ENCODE measurements at places on chromosomes 2 and 18.
A peak's percentile ranks its signal among the peaks of the same experiment; 100 is the strongest.

GRCh38 chr2:29246383-29247300 is 131.4 kb downstream of the CLIP4 start:
- DNase-seq, result no peak

DNA sequence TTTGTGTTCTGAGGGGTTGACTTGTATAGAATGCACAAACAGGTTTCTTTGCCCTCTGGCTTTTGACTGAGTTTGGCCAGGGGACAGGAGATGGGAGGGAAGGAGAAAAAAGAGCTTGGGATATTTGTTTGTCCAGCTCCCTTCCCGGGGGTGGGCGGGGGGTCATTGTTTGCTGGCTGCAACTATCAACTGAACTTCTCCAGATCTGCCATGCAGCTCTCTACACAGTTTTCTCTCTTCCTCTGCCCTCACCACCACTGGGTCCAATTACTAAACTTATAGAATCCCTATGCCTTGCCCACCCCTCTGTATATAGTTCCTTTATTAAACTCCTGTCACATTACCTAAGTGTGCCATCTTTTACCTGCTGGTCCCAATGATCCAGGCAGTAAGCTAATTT is 32.8 kb upstream of the CHN1 start:
- no peak for DNase-seq

DNA sequence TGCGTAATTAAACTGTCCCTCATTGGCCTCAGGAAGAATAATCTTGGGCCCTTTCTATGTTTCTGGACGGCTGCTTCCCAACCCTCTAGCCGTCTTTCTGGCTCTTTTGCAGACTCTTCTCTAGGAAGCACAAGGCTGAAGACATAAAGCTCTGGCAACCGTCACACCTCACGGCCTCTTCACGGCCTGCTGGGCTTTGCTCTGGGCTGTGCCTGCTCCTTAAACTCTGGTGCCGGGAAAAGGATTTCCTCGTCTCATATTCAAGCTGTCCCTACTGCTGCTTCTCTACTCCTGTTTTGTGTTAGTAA is 36.0 kb upstream of the WIPF1 start:
- peak; percentile 49 for DNase-seq

GRCh38 chr2:77666251-77666980 is 144.2 kb upstream of the LRRTM4 start:
- DNase-seq, result no peak

DNA sequence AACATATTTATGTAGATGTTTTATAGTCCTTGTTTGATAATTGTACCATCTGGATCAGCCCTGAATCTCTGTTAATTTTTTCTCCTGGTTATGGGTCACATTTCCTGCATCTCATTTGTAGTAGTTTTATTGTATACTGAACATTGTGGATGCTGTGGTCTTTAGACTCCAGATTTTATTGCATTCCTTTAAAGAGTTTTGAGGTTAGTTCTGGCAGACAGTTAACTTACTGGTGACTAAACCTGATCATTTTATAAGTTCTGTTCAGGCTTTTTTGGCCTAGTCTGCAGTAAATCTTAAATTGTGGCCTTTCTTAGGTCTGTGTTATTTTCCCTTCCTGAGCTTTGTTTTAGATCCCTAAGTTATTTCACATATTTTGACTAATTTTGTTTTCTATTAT is 84.3 kb downstream of the FANCL start:
- no peak for DNase-seq

GRCh38 chr18:36408606-36409005 is 111.1 kb downstream of the FHOD3 start:
- no peak for DNase-seq

DNA sequence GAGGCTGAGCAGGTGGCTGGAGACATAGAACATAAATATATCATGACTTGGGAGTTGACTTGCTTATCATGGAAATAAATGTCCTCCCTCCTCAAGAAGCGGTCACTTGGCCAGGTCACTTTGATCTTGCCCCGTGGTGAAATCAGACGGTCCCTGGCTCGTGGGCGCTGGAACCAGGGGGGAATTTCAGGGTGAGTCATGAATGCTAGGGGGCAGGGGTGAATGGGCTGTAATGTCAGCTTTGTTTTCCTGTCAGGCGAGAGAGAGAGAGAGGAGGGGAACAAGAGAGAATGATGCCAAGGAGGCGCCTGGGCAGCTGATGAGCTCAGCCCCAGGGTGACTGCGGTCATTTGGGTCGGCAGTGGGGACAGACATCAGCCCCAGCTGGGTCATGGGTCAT is 47.7 kb downstream of the RRM2 start:
- DNase-seq, result no peak

DNA sequence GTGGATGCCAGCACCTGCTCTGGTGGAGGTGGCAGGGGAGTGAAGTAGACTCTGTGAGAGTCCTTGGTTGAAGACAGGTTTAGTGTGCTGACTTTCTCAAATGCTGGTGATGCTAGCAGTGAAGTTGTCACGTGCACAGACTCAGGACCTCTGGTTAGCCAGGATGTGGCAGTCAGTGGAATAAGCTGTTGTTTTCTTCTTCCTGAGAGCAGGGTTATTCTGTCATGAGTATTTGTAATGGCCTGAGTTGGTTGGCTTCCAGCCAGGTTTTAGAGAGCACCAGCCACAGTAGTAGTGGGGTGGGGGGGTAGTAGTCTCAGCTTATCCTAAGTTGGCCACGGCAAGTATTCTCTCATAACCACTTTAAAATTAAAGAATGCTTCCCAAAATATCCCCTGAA is 238.5 kb upstream of the FBXO11 start:
- peak; percentile 70 for DNase-seq

GRCh38 chr2:111663471-111664274 is 220.3 kb downstream of the ANAPC1 start:
- DNase-seq, result peak; percentile 83

DNA sequence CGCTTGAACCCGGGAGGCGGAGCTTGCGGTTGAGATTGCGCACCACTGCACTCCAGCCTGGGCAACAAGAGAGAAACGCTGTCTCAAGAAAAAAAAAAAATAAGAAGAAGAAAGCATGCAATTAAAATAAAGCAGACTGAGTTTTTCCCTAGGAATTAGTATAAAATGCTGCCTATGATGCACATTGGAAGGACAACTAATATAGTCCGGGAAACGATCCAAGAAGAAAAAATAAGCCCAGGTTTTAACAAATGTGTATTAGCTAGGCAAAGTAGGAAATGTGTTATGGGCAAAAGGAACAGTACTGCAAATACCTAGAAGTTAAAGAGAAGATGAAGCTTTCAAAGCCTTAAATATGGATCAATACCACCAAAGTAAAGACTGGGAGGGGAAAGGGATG is 64.0 kb downstream of the SPIRE1 start:
- DNase-seq, result no peak

DNA sequence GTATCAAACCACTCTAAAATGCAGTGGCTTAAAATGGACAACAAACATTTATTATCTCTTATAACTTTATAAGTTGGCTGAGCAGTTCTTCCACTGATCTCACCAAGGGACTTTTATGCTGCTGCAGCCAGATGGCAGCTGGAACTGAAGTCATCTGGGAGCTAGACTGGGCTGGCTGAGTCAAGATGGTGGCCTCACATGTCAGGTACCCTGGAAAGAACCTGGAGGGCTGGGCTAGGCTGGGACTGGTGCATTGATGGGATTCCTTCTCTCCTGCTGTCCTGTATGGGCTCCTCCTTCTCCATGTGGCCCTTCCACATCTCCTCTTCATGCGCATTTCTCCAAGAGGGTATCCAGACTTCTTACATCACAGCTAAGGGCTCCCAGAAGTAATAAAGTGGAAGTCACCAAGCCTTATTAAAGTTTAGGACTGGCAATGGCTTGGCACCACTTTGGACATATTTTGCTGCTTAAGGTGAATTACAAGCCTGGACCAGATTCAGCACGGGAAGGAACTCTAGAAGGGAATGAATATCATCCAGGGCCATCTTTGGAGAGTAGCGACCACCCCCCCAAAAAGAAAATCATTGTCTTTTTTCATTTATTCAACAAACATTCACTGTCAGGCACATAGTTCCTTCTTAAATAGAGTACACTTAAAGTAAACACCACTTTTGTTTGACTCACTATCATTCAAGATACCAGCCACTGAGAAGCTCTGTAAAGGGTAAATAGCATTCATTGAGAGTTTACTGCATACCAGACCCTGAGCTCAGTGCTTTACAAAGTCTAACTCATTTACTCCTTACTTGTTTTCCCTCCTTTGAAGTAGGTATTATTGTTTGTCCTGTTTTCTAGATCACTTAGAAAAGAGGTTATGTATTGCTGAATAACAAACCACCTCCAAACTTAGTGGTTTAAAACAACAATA is 138.0 kb downstream of the ZFP36L2 start:
- no peak for DNase-seq

DNA sequence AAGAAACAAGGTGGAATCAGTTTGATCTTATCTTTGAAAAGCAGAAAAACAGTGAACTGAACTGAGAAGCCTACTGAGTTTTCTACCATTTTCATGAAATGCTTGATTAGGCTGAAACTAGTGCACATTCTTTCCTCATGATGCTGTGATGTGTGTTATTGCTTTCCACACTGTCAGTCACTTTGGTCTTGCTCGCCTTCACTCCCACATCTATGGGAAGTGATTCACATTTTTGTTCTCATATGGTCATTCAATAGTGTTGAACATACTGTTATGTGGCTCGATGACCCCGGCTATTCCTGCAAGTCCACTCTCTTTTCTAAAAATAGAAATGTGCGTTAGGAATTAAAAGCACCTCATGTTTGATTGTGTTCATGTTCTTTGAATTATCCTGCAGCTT is 129.7 kb downstream of the TGIF1 start:
- DNase-seq, result no peak

- DNase-seq, result peak; percentile 4
These were observed 128.1 kb upstream of the MYCN start for GRCh38 chr2:15812187-15812780.

GRCh38 chr18:22489704-22490103 is 72.0 kb upstream of the CTAGE1 start:
- no peak for DNase-seq

DNA sequence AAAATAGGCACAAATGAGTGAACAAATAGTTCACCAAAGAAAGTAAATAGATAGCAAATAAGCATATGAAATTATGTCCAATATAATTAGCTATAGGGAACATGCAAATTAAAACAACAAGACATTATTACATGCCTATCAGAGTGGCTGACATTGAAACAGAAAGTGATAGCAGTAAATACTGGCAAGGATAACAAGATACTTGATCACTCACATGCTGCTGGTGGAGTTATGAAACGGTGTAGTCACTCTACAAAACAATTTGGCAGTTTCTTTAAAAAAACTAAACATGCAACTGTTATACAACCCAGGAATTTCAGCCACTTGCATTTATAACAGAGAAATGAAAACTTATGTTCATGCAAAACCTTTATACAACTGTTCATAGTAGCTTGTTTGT is 439.2 kb upstream of the ACVR2A start:
- DNase-seq, result no peak

GRCh38 chr2:47309952-47310800 is 92.8 kb upstream of the MSH2 start:
- DNase-seq, result no peak

- no peak for DNase-seq
These were observed 3.6 kb downstream of the LRRTM1 start for GRCh38 chr2:80300954-80301353.

GRCh38 chr2:11129598-11130449 is 25.4 kb upstream of the SLC66A3 start:
- DNase-seq, result peak; percentile 51

DNA sequence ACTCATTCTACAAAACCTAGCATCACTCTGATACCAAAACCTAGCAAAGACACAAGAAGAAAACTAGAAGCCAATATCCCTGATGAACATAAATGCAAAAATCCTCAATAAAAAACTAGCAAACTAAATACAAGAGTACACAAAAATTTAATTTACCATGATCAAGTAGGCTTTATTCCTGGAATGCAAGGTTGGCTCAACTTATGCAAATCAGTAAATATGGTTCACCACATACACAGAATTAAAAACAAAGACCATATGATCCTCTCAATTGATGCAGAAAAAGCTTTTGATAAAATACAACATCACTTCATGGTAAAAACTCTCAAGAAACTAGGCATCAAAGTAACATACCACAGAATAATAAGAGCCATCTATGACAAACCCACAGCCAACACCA is 188.3 kb downstream of the ETAA1 start:
- DNase-seq, result no peak

DNA sequence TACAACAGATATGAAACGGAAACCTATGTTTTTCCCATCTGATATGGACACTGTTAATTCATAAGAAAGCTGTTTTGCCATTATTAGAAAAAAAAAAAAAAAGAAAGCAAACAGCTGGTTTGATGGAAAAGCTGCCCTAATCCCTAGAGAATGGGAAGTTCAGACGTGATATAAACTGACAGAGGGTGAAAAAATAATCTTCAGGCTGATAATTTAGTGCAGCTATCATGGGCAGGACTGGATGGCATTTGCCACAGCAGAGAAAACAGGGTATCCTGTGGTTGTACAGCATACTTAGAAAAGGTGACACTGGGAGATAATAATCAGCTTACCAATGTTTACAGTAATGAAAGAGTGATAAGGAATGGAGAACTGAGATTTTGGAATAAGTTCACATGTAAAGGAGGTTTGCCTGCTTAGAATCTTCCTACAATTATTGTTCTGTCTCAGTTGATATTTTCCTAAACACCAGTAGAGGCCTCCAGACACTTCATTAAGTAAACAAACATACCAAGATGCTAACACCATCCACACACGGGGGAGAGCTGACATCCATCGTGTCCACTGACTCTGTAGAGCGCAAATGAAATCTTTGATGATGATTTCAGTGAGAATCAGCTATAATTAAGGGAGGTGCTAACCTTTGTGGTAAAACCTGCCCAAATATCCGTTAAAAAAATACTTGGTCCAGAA is 211.6 kb upstream of the MMADHC start:
- DNase-seq, result peak; percentile 2

Data from hematopoietic multipotent progenitor cell treated with erythropoietin and hydrocortisone succinate and interleukin-3 and kit ligand, for 8 days (in vitro differentiated cells).